ENCODE measurements at places on chromosomes 3 and 15.

DNA sequence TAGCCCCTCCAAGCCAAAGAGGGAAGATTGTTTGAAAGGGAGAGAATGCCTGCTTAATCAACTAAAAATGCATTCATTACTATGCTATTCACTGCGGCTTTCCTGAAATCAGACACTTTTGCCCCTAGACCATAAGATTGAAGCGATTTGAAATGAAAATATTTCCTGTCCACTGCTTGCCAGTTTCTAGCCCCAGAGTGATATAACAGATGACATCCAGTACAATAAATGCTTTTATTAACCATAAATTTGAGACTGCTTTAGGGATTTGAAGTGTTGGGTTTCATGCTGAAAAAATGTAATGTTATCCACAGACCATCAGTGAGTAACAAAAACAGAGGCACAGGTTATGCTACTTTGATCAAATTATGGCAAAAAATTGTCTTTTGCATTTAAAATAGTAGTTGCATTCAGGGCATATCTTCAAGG lies 14.1 kb downstream of the IL17RD start:
- peak; percentile 74 for DNase-seq

DNA sequence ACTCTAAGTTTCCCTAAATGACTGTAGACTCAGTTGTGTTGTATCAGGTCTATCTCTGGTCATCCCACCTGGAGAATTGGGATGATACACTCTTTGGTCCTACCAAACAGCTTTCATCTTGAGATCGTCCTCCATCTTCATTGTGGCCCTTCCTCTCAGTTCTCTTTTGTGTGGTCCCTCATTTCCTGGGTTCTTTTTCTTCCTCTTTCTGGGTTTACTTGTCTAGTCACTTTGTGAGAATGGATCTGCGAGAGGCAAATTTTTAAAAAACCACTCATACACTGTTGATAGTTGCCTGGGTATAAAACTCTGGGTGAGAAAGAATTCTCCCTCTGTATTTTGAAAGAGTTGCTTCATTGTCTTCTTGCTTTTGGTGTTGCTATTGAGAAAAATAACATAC lies 6.0 kb upstream of the AMOTL2 start:
- DNase-seq, result no peak

GRCh38 chr3:135097276-135097946 lies 302.4 kb downstream of the EPHB1 start:
- no peak for DNase-seq

- DNase-seq, result no peak
Measured at GRCh38 chr15:35306361-35306981, 221.4 kb upstream of the NANOGP8 start.

GRCh38 chr3:1692428-1692827 lies 406.2 kb upstream of the CNTN4 start:
- DNase-seq, result no peak

DNA sequence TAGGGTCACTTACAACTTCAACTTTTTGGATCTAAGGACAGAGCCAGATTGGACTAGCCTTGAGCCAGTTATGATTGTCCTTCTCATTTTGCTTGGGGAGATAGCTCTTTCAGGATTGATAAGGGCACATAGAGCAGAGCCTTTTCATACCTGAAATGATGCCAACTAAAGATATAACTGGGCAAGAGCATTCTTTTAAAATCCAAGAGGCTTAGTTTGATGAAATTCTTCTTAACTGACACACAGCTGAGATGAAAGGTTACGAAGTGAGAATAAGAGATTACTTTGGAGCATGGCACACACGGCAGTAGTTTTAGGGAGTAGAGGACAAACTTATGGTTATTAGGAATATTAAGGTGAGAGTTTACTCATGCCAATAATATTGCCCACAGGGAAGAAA lies 12.7 kb downstream of the CD200 start:
- no peak for DNase-seq

- DNase-seq, result peak; percentile 68
Measured at GRCh38 chr3:66348704-66349103, 127.9 kb downstream of the SLC25A26 start.

- no peak for DNase-seq
Measured at GRCh38 chr15:41941644-41942415, 30.5 kb downstream of the EHD4 start.

- DNase-seq, result no peak
Measured at GRCh38 chr3:141410846-141411245, 42.5 kb downstream of the ZBTB38 start.

DNA sequence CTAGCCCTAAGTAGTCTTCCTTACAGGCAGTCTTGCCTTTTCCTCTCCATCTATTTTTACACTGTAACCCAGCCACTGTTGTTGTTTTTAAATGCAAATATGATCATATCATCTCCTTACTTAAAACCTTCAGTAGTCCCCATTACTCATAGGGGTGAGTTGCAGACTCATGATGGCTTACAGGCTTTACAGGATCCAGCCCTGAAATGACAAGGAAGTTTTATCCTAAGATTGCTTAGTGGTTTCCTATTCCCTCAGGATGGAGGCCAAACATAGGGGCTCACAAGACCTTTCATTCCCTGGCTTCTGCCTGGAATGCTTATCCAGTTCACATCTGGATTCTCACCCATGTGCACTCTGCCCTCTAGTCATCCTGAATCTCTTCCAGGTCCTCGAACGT lies 27.7 kb upstream of the PCOLCE2 start:
- no peak for DNase-seq

DNA sequence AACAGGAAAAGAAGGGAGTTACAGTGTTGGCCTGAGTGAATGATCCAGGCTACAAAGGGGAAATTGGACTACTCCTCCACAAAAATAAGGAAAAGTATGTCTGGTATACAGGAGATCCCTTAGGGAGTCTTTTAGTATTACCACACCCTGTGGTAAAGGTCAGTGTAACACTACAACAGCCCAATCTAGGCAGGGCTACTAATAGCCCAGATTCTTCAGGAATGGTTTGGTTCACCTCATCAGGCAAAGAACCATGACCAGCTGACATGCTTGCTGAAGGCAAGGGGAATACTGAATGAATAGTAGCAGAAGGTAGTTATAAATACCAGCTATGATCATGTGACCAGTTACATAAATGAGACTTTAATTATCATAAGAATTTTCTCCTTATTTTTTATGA lies 372.6 kb upstream of the ATP11B start:
- no peak for DNase-seq

- DNase-seq, result no peak
Measured at GRCh38 chr15:63155486-63155885, 1.8 kb downstream of the RPS27L start.

GRCh38 chr15:73212424-73212823 lies 156.3 kb downstream of the HCN4 start:
- no peak for DNase-seq

DNA sequence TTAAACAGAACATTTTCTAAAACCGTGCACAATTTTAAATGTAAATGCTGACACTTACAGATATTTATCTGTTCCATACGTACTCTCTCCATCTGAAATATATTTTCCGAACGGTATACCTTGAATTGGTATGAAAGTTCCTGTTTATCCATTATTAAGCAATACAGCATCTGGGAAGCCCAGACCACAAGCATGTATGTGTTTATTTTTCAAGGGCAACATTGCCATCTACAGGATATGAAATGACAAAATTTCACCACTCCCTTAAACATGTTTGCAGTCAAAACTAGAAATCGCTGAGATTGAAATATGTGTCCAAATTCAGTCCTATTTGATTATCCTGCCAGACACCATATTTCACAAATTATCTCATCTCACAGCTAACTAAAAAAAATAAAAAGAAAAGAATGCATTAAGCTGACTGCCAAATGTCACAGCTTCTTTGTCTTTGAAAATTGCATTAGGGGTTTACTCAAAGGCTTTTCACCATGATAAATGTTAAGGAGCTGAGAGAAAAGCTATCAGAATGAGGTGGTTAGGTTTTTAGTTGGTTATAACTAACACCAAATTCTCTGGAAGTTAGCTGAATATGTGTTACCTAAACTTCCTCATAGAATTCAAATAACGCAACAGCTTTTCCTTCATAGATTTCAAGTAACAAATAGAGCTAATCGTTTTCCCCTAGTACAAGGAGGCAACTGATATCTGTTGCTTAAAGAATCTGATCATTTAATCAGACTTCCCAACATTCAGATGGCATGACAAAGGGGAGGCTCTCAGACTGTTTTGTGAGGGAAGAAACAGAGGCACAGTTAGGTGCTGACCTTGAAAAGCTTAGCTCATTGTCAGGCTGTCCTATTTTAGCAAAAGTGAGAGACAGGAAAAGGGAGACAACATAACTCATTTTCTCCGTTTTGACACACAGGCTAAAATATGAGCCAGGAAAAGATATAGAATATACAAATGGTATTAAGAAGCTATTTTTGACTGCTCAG lies 533.1 kb downstream of the TBL1XR1 start:
- peak; percentile 60 for DNase-seq

- no peak for DNase-seq
Measured at GRCh38 chr15:72809329-72809728, 25.8 kb upstream of the ADPGK start.

DNA sequence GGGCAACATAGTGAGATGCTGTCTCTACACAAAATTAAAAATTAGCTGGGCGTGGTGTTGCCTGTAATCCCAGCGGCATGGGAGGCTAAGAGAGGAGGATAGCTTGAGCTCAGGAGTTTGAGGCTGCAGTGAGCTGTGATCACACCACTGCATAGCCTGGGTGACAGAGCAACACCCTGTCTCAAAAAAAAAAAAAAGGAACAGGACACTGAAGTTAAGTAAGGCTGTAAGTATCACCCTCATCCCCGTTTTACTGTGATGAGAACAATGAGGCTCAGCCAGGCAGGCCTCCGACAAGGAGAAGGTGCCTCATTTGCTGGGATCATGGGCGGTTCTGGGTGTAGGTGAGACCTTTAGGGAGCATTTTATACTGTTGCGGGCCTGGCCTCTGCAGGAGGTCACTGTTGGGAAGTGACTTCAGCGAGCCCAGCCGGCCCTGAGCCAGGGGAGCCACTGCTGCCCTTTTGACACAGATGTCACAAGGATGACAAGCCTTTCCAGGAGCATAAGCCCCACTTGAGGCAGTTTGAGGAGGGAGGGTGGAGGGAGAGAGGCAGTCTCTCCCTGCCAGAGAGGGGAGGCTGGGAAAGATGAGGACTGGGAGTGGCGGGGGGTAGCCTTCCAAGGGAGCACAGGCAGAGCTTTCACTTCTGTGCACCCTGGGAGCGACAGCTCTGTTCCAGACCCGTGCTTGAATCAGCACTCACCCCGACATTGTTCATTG lies 30.8 kb downstream of the IRAK2 start:
- no peak for DNase-seq

GRCh38 chr3:169260296-169260695 lies 403.2 kb downstream of the MECOM start:
- DNase-seq, result peak; percentile 67

Data from skin of body (tissue), 3 donors.